ENCODE measurements at places on chromosomes 12 and 14.

DNA sequence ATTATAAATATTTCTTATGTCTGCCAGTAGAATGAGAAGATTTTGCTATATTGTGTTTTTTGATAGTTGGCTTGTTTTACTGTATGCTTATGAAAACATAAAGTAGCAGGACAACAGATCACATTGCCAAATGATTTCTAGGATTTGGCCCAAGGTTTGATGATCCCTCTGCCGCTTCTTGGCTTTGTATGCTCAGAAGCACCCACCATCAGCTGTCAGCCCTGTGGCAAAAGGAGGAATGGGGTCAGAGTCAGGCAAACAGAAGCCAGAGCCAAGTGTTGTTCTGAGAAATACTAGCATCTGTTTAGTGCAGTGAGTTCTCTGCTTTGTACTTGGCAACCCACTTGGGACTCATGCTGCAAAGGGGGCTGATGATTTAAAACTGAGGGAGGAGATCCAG lies 152.2 kb downstream of the PDE3A start:
- H3K27me3 ChIP-seq, result no peaks in the 10 kb centered on the region
- H3K36me3 ChIP-seq, result peaks cover 2% of the 10 kb centered on the region
- peaks cover 44% of the 10 kb centered on the region for H3K4me1 ChIP-seq
- DNase-seq, result no peak

GRCh38 chr14:65658202-65658601 lies 245.7 kb downstream of the FUT8 start:
- DNase-seq, result no peak
- H3K36me3 ChIP-seq, result peaks cover 4% of the 10 kb centered on the region
- no peaks in the 10 kb centered on the region for H3K27me3 ChIP-seq
- no peak overlapping the region for H3K27ac ChIP-seq
- H3K4me3 ChIP-seq, result no peak overlapping the region

DNA sequence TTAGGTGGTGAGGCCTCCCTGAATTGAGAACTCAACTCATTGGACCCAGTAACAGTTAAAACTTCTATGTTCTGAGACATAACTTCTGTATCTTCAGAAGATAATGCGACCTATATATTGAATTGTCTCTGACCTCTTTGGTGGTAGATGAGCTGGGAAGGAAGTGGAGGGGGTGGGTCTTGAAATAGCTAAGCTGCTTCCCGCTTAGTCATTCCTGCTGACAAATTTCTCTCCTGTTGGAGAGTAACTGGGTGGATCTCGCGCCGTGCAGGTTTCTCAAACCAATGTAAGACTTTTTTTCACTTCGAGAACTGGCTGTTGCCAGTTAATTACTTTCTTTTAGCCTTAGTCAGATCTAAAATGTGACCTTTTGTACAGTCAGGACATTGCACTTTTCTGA lies 100.8 kb downstream of the PPHLN1 start:
- DNase-seq, result no peak
- no peak overlapping the region for H3K4me3 ChIP-seq

GRCh38 chr12:4160314-4161040 lies 113.1 kb upstream of the CCND2 start:
- peaks cover 2% of the 10 kb centered on the region for H3K27me3 ChIP-seq
- no peak for DNase-seq
- peaks cover 15% of the 10 kb centered on the region for H3K4me1 ChIP-seq
- H3K36me3 ChIP-seq, result peaks cover 1% of the 10 kb centered on the region

- no peak overlapping the region for H3K4me3 ChIP-seq
- peaks cover 12% of the 10 kb centered on the region for H3K36me3 ChIP-seq
- no peak for DNase-seq
- peak overlapping the region; percentile 88 for H3K27ac ChIP-seq
- H3K27me3 ChIP-seq, result no peaks in the 10 kb centered on the region
Measured at GRCh38 chr12:68631227-68631626, 20.5 kb downstream of the RAP1B start.

GRCh38 chr12:112900298-112901145 lies 6.2 kb upstream of the OAS1 start:
- H3K4me3 ChIP-seq, result no peak overlapping the region
- H3K36me3 ChIP-seq, result no peaks in the 10 kb centered on the region
- no peak overlapping the region for H3K27ac ChIP-seq

- peaks cover 3% of the 10 kb centered on the region for H3K36me3 ChIP-seq
- H3K27ac ChIP-seq, result peak overlapping the region; percentile 81
- no peaks in the 10 kb centered on the region for H3K27me3 ChIP-seq
- no peak for DNase-seq
Measured at GRCh38 chr14:59028476-59029202, 159.8 kb upstream of the DAAM1 start.

GRCh38 chr14:76773188-76773885 lies 12.1 kb downstream of the VASH1 start:
- no peak overlapping the region for H3K4me3 ChIP-seq
- no peaks in the 10 kb centered on the region for H3K27me3 ChIP-seq
- H3K27ac ChIP-seq, result peak overlapping the region; percentile 89

GRCh38 chr14:28877923-28878322 lies 111.3 kb downstream of the FOXG1 start:
- H3K4me1 ChIP-seq, result no peaks in the 10 kb centered on the region
- H3K36me3 ChIP-seq, result no peaks in the 10 kb centered on the region
- H3K27ac ChIP-seq, result no peak overlapping the region
- DNase-seq, result no peak

DNA sequence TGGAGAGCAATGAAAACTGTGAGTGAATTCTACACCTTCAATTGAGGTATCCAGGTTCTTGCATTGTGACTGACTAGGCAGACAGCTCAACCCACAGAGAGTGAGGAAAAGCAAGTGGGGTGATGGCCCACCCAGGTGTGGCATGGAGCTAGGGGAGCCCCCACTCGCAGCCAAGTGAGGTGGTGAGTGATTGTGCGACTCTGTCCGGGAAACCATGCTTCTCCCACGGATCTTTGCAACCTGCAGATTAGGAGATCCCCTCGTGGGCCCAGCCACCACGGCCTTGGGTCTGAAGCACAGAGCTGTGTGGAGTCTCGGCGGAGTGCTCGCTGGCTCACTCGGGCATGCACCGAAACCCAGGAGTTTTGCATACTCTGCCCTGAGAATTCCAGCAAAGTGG lies 120.1 kb downstream of the ALG10 start:
- no peaks in the 10 kb centered on the region for H3K4me1 ChIP-seq
- peak; percentile 67 for DNase-seq
- no peaks in the 10 kb centered on the region for H3K36me3 ChIP-seq
- H3K27me3 ChIP-seq, result no peaks in the 10 kb centered on the region
- no peak overlapping the region for H3K27ac ChIP-seq

DNA sequence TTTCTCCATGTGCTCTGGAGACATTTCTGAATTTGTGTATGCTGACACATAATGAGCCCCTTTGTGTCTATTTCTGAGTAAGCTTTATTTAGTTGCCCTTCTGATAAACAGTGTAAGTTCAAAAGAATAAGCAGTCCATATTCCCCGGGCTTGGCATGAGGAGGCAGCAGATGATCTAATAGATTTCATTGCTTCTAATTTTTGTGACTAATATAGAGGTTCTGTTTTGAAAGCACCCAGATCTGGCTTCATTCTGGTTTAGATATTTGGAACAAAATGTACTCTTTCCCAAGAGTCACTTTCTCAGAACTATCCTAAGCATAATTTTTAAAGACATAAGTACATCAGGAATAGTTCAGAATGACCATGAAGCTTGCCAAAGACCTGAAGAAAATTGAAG lies 290.9 kb downstream of the BTG1 start:
- no peak overlapping the region for H3K4me3 ChIP-seq
- H3K36me3 ChIP-seq, result no peaks in the 10 kb centered on the region
- peak overlapping the region; percentile 38 for H3K27ac ChIP-seq
- H3K27me3 ChIP-seq, result no peaks in the 10 kb centered on the region

DNA sequence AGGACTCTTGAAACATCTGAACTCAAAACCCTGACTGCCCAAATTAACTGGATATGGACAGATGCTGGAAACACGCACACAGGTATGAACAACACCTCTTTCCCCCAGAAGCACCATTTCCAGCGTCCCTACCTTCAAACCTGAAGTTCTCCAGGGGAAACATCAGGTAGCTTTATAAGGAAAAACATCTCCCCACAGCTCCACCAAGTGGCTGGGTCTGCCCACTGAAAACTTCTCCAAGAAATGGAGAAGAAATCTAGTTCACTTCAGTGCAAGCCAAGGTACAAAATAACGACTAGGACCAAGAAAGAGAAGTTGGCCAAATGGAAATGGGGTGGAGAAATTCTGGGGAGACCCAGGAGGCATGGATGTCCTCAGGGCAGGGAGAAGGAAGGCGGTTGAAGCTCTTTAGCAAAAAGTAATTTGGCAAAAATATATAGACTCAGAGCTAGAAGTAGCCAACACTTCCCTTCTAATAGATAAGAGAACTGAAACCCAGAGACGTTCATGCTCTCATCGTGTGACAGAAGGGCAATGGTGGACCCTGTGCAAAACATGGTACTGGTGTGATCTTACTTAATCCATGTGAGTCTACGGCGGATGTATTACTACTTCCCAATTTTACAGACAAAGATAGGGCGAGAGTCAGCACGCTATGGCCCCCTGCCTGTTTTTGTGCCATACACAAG lies 10.5 kb upstream of the NUAK1 start:
- DNase-seq, result no peak
- H3K27me3 ChIP-seq, result no peaks in the 10 kb centered on the region
- no peak overlapping the region for H3K4me3 ChIP-seq
- peaks cover 32% of the 10 kb centered on the region for H3K4me1 ChIP-seq
- no peak overlapping the region for H3K27ac ChIP-seq

GRCh38 chr12:63900922-63901793 lies 56.7 kb downstream of the SRGAP1 start:
- H3K4me1 ChIP-seq, result peaks cover 38% of the 10 kb centered on the region
- DNase-seq, result no peak
- no peak overlapping the region for H3K27ac ChIP-seq
- no peaks in the 10 kb centered on the region for H3K27me3 ChIP-seq

GRCh38 chr14:77498120-77498979 lies at the start of gene ISM2:
ISM2 (minus strand) TSS chr14:77498816; CDS start chr14:77498793, 23 bp downstream.
- peaks cover 4% of the 10 kb centered on the region for H3K4me1 ChIP-seq
- peak within 1 kb of the TSS; percentile 33 for H3K27ac ChIP-seq
- H3K27me3 ChIP-seq, result peaks cover 11% of the 10 kb centered on the region
- peak within 1 kb of the TSS; percentile 57 for H3K4me3 ChIP-seq

- H3K27ac ChIP-seq, result no peak overlapping the region
- H3K36me3 ChIP-seq, result peaks cover 9% of the 10 kb centered on the region
- no peak for DNase-seq
- H3K4me1 ChIP-seq, result peaks cover 2% of the 10 kb centered on the region
- no peaks in the 10 kb centered on the region for H3K27me3 ChIP-seq
Measured at GRCh38 chr14:39383741-39384140, 48.5 kb downstream of the FBXO33 start.

DNA sequence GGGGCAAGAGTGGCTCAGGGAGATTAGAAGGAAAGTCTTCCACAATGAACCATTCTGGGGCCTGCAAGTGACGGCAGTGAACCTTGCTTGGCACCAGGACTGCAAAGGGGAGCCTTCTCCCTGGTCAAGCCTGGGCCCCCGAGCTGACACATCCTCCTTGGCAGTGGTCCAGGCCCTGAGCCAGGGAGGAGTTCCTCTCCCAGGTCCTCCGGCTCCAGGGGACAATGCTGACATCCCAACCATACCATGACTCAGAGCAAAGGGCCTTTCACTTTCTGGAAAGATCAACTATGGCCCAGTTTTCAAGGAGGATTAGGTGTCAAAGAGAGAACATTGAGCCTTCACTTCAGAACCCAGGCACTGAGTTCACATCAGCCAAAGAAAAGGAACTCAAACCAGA lies 756.5 kb upstream of the TBX3 start:
- H3K36me3 ChIP-seq, result no peaks in the 10 kb centered on the region
- DNase-seq, result no peak
- H3K27me3 ChIP-seq, result peaks cover 5% of the 10 kb centered on the region
- no peak overlapping the region for H3K4me3 ChIP-seq
- H3K4me1 ChIP-seq, result peaks cover 8% of the 10 kb centered on the region

DNA sequence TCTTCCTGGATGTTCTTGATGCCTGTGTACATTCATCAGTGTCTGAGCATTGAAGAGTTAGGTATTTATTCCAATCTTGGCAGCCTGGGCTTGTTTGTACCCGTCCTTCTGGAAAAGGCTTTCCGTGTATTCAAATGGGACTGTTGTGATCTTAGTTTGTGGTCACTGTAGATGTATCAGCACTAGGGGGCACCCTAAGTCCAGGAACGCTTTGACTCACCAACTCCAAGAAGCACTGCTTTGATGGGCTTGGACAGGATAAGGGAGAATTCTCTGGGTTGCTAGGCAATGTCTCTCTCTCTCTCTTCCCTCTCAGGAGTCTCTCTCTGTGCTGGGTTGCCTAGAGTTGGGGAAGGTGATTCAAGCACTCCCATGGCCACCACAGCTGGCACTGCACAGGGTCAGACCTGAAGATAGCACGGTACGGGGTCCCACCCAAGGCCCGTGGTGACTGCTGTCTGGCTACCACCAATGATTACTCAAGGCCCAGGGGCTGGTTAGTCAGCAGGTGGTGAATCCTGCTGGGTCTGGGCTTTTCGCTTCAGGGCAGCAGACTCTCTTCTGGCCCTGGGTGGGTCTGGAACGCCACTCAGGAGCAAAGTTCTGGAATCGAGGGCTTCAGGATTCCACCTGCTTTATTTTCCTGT lies 211.1 kb upstream of the RGS6 start:
- no peak overlapping the region for H3K4me3 ChIP-seq
- H3K27me3 ChIP-seq, result no peaks in the 10 kb centered on the region
- H3K36me3 ChIP-seq, result peaks cover 16% of the 10 kb centered on the region
- DNase-seq, result no peak
- H3K4me1 ChIP-seq, result peaks cover 39% of the 10 kb centered on the region
- H3K27ac ChIP-seq, result peak overlapping the region; percentile 64

DNA sequence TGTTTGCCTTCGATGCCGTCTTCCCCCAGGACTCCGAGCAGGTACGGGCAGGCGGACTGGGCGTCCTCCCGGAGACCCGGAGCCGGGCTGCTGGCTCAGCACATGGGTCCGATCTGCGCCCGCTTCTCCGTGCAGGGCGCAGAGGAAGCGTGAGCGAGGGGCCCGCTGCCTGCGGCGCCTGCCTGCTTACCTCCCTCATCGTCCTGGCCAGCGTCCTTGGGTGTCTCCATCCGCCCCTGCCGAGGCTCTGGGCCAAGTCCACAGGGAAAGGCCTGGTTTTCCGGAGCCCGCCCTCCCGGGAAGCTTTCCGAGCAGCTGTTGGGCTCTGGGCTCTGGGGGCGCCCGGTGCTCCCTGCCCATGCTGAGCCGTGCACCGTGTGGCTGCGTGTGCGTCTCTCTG lies 33.5 kb downstream of the KIF26A start:
- no peak overlapping the region for H3K27ac ChIP-seq
- H3K36me3 ChIP-seq, result no peaks in the 10 kb centered on the region
- no peaks in the 10 kb centered on the region for H3K27me3 ChIP-seq
- DNase-seq, result no peak

DNA sequence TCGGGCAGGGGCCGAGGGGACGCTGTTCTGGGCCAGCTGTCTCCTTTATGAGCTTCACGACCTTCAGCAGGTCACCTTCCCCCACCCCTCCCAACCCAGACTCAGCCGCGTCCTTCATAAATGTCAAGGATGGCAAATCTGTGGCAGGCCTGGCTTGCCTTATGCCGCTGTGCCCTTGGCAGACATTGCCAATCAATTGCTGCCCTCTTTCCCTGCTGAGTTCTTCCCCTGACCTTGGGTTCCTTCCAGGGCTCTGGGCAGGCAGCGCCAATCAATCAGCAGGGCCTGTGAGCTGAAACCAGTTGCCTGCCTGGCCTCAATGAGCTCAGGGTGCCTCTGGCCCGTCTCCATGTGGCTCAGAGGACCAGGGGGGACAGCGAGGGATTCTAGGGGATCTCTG lies 7.7 kb downstream of the FAM222A start:
- H3K27ac ChIP-seq, result no peak overlapping the region
- no peaks in the 10 kb centered on the region for H3K4me1 ChIP-seq

Measured in chondrocyte (in vitro differentiated cells).